ENCODE measurements at places on chromosomes 7 and 10.

- no peak overlapping the region for H3K4me3 ChIP-seq
- no peak overlapping the region for H3K27ac ChIP-seq
- DNase-seq = no peak
- no peaks in the 10 kb centered on the region for H3K36me3 ChIP-seq
- H3K4me1 ChIP-seq = no peaks in the 10 kb centered on the region
These were observed 64.5 kb downstream of the ST7 start for GRCh38 chr7:117017702-117018266.

DNA sequence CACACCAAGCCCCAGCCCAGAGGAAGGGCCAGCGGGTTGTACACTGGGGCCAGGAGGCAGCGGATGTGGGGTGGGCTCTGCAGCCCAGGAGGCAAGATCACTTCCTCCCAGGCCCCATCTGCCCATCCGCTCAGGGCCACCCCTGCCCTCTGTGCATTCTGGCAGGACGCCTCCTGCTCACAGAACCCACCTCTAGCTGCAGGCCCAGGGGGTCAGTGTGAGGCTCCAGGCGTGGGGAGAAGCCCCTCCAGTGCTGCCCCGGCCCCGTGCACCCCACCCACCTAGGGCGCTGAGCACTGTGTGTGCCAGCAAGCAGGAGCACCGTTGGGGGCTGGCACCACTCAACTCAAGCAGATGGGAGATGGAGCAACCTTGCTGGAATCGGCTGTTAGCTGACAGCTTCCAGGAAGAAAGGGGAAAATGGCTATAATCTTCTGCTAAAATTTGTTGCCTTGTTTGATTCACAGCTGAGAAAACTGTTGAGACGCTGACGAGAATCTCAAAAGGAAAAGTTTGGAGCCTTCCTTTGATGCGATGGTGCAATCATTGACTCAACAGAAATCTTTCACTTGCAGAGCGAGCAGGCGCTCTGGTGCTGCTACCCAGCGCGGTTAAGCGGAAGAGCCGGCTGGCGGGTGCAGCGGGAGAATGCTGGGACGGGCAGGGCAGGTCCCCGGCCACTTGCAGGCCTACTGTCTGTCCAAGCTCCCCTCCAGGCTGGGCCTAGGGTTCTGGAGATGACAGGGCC, 276.1 kb downstream of the ELFN1 start:
- H3K27ac ChIP-seq = no peak overlapping the region
- no peaks in the 10 kb centered on the region for H3K27me3 ChIP-seq
- no peaks in the 10 kb centered on the region for H3K4me1 ChIP-seq
- no peak for DNase-seq
- no peak overlapping the region for H3K4me3 ChIP-seq

DNA sequence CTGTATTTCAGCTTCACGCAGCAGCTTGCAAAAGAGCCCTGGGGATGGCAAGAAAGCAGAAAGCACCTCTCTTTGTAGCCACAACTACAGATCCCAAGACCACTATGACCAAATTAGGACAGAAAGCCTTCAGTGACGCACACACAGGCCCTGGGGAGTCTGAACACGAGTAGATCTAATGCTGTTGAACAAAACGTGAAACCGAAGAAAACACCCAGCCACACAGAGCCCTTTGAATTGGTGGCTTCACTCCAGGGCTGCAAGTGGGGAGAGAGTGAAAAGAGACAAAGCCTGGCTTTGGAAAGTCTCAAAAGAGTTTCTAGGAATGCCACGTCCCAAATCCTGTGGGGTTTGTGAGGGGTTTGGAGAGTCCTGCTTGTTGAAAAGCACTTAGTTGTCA, 28.4 kb downstream of the PLXNA4 start:
- H3K4me1 ChIP-seq = no peaks in the 10 kb centered on the region
- no peak for DNase-seq
- H3K27me3 ChIP-seq = 0 out of 2 replicates have a peak, but pooled peaks cover 3% of the 10 kb centered on the region
- H3K36me3 ChIP-seq = no peaks in the 10 kb centered on the region
- no peak overlapping the region for H3K4me3 ChIP-seq

DNA sequence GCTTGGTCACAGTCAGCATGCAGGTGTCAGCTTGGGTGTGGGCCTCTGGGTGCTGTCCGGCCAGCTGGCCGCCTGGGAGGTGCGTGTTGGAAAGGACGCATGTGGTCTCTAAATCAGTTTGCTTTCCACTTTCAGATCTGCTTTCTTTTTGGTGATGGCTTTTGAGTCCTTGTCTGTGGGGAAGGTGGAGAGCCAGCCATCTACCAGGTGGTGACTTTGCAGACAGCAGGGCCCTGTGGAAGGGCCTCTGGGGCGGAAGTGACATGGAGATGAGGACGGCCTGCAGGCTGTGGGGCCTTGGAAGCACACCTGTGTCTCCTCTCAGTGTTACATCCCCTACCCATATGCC, 59.4 kb downstream of the WDR37 start:
- no peaks in the 10 kb centered on the region for H3K4me1 ChIP-seq
- no peaks in the 10 kb centered on the region for H3K27me3 ChIP-seq
- no peak overlapping the region for H3K4me3 ChIP-seq
- H3K27ac ChIP-seq = no peak overlapping the region
- peaks cover 4% of the 10 kb centered on the region for H3K36me3 ChIP-seq
- no peak for DNase-seq

DNA sequence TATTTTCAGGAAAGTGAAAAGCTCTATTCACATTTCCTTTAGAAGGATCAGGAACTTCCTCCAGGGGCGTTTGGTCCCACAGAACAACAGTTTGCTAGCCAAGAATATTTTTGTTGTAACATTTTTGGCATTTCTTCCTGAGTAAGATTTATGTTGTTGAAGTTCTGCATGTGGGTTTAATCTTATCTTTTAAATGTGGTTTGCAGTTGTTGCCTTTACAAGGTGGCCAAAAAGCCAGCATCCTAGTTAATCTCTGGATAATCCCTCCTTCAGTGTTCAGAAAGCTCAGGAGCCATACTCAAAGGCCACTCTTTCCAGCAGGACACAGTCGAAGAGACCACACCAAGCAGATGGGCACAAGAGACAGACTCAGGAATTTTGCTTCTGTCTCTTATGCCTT, 30.0 kb downstream of the SLC26A4 start:
- H3K27ac ChIP-seq = no peak overlapping the region
- no peaks in the 10 kb centered on the region for H3K27me3 ChIP-seq
- no peaks in the 10 kb centered on the region for H3K36me3 ChIP-seq
- H3K4me1 ChIP-seq = no peaks in the 10 kb centered on the region
- no peak overlapping the region for H3K4me3 ChIP-seq

DNA sequence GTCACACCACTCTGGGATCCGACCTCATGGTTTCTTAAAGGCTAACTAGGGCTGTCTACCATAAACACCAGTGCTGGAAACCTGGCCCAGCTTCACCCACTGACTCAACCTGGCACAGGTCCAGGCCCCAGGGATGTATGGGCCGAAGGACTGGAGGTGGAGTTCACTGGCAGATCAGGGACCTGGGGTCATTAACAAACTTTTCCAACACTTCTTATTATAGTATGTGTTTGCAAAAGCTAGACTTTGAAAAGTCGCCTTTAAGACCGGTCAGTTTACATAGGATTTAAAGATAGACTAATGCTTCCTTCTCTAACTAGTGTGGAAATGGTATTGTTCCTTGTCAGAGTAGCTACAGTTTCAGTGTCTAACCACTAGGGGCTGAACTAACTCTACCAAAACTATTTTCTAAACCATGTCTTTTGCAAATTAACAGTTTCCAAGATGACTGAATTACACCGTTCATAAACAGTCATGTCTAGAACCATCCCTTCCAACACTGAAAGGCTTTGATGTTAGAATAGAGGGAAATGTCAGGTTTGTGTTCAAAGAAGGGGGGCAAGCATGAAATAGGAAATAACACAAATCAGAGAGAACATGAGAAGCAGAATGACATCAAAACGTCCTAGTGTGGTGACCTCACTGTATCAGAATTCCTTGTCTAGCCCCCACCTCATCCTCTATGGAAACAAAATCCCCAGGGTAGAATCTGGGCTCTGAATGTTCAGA, 29.7 kb downstream of the STN1 start:
- no peaks in the 10 kb centered on the region for H3K36me3 ChIP-seq

GRCh38 chr10:127679642-127680255, 57.2 kb upstream of the FOXI2 start:
- H3K4me1 ChIP-seq = no peaks in the 10 kb centered on the region
- DNase-seq = peak; percentile 55
- no peaks in the 10 kb centered on the region for H3K36me3 ChIP-seq
- no peak overlapping the region for H3K4me3 ChIP-seq
- no peak overlapping the region for H3K27ac ChIP-seq

DNA sequence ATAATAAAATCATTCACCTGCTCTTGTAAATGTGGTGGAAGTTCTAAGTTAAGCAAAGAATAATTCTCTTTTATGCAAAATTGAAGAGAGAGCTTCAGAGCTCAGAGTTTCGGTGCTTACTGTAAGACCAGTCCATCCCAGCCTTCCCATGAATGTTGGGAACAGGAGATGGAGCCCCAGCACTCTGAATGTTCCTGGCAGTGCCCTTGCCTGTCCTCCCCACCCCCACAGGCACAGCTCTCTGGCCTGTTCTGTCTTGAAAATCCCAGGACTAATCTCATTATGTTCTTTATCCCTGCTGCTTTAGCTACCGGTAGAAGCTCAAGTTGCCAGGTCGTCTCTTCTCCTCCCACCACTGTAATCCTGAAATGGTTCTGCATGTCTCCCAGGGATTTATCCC, 29.1 kb upstream of the LHFPL3 start:
- no peak for DNase-seq
- H3K4me3 ChIP-seq = no peak overlapping the region
- H3K27me3 ChIP-seq = no peaks in the 10 kb centered on the region
- H3K4me1 ChIP-seq = no peaks in the 10 kb centered on the region

- H3K36me3 ChIP-seq = no peaks in the 10 kb centered on the region
- peaks cover 22% of the 10 kb centered on the region for H3K4me1 ChIP-seq
- no peak overlapping the region for H3K27ac ChIP-seq
- DNase-seq = no peak
These were observed 979.3 kb upstream of the CELF2 start for GRCh38 chr10:10038348-10038747.

GRCh38 chr10:133481086-133481643, 27.4 kb downstream of the SCART1 start:
- no peak for DNase-seq
- H3K27me3 ChIP-seq = no peaks in the 10 kb centered on the region
- no peak overlapping the region for H3K27ac ChIP-seq
- H3K4me1 ChIP-seq = no peaks in the 10 kb centered on the region
- no peak overlapping the region for H3K4me3 ChIP-seq

GRCh38 chr7:929311-929711, 25.2 kb downstream of the ADAP1 start:
- H3K4me3 ChIP-seq = no peak overlapping the region
- peaks cover 7% of the 10 kb centered on the region for H3K4me1 ChIP-seq
- DNase-seq = no peak
- H3K36me3 ChIP-seq = no peaks in the 10 kb centered on the region
- H3K27ac ChIP-seq = no peak overlapping the region

DNA sequence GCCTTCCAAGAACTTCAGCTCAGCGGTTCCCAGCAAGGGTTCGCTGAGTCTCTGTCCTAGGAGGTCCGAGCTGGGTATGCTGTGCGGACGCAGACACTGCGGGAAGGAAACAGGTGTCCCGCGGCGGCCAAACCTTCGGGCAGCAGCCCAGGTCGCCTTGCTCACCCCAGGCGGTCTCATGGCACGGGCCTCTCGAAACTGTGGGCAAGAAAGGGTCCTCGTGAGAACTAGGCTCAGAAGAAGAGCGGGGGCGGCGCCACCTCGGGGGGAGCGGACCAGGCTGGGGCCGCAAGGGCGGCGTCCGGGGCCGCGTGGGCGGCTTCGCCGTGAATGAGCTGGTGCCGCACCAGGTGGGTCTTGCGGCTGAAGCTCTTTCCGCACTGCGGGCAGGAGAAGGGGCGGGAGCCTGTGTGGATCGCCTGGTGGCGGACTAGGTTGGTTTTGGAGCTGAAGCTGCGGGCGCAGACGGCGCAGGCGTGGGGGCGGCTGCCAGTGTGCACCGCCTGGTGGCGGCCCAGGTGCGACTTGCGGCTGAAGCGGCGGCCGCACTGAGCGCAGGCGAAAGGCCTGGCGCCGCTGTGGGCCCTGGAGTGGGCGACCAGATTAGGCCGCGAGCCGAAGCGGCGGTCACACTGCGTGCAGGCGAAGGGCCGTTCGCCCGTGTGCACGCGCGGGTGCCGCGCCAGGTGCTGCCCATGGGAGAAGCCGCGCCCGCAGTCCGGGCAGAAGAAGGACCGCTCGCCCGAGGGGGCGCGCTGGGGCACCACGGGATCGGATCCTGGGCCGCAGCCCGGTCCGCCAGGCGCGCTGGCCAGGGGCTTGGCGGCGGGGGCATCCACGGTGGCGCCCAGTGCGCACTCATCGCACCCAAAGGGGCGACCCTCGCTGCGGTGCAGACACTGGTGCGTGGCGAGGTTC, 8.6 kb downstream of the ZNF467 start:
- DNase-seq = no peak
- H3K36me3 ChIP-seq = no peaks in the 10 kb centered on the region
- H3K27me3 ChIP-seq = no peaks in the 10 kb centered on the region
- no peak overlapping the region for H3K27ac ChIP-seq
- H3K4me1 ChIP-seq = no peaks in the 10 kb centered on the region
- no peak overlapping the region for H3K4me3 ChIP-seq

- no peaks in the 10 kb centered on the region for H3K27me3 ChIP-seq
- DNase-seq = no peak
- H3K36me3 ChIP-seq = peaks cover 21% of the 10 kb centered on the region
These were observed 13.0 kb downstream of the BCAP29 start for GRCh38 chr7:107593025-107593410.

GRCh38 chr7:46754140-46754720, 827.7 kb downstream of the TNS3 start:
- H3K4me3 ChIP-seq = no peak overlapping the region
- no peaks in the 10 kb centered on the region for H3K36me3 ChIP-seq
- H3K4me1 ChIP-seq = no peaks in the 10 kb centered on the region
- no peak for DNase-seq
- no peaks in the 10 kb centered on the region for H3K27me3 ChIP-seq

- H3K27me3 ChIP-seq = no peaks in the 10 kb centered on the region
- peaks cover 16% of the 10 kb centered on the region for H3K4me1 ChIP-seq
- no peak overlapping the region for H3K27ac ChIP-seq
- H3K4me3 ChIP-seq = no peak overlapping the region
- no peak for DNase-seq
These were observed 120.9 kb upstream of the ZNF438 start for GRCh38 chr10:31152421-31153135.

DNA sequence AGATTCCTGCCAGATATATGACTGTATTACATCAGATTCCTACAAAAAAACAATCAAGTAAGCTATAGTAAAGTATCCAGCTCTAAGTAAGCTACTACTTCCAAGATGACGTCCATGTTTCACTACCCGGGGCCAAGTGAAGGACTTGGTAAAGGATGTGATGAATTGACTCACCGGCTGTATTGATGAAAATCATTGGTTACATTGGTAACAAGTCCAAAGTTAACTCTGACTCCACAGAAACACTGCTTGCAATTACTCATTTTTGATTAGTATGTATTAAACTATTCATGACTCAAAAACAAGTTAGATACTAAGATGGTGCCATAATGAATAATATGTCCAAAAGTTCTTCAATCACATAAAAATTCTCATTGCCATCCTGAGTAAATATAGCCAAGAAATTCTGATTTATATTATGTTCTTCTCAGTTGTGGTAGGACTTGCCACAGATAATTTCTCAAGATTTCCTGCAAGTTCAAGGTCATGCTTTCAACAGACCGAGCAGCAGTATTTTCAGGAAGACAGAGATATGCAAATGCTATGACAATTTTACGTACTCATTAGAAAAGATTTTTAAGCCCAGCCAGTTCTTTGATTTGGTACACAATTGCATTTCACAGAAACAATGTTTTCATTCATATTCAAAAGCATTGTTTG, 12.6 kb upstream of the DNAJC1 start:
- DNase-seq = peak; percentile 17
- no peak overlapping the region for H3K27ac ChIP-seq
- H3K4me1 ChIP-seq = no peaks in the 10 kb centered on the region
- H3K36me3 ChIP-seq = no peaks in the 10 kb centered on the region

- H3K36me3 ChIP-seq = no peaks in the 10 kb centered on the region
- no peak for DNase-seq
- no peak overlapping the region for H3K4me3 ChIP-seq
- no peak overlapping the region for H3K27ac ChIP-seq
These were observed 3.8 kb upstream of the TCERG1L start for GRCh38 chr10:131315344-131315743.
